Left lung (tissue), 14 donors: ENCODE measurements at places on chromosomes 5 and 9. TPM values are rescaled to one million over a fixed set of nuclear protein-coding genes. Genes with fewer than 3 reads are reported as not detected.
A peak's percentile ranks its signal among the peaks of the same experiment; 100 is the strongest.

DNA sequence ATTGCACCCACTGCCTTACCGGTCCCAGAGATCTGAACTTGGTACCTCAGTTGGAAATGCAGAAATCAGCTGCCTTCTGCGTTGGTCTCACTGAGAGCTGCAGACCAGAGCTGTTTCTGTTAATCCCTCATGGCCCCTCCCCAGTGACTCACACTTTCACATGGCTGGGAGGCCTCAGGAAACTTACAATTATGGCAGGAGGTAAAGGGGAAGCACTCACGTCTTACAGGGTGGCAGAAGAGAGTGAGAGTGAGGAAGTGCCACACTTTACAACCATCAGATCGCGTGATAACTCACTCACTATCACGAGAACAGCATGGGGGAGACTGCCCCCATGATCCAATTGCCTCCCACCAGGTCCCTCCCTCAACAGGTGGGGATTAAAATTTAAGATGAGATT, 648.5 kb downstream of the MTRR start:
- no peak for DNase-seq

DNA sequence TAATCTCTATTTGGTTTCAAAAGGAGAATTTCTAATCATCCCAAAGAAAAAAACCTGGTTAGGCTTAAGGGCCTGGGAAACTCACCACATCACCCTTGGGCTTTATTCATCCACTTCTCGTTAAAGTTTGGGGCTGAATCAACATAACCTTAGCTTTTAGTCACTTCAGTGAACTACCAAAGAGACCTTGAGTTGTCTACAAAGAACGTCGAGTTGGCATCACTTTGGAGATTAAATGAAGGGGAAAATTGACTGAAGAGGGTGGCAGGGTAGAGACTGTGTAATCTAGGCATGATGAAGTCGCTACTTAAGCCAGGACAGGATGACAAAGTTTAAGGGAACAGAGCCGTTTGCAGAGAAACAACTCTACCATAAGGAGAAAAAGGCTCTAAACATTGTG, 341.4 kb downstream of the RAB3C start:
- no peak for DNase-seq

DNA sequence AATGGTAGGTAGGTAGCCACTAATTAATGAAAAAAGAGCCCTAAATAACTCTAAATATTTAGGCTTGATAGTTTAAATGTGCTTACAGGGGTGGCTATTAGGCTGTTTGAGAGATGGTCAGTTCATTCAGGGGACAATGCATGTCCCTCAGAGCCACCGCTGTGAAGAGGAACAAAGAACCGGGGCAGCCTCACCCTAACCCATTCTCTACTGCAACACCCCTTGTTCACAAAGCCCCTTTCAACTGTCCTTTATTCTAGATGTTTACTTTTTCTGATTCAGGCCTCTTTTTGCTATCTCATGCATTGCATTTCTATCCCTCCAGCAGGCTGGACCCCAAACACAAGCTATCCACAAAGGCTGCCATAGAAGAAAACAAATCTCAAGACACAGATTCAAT, 906.7 kb downstream of the NR2F1-AS1 start:
- DNase-seq = no peak

GRCh38 chr9:127035423-127035822, 87.0 kb downstream of the ANGPTL2 start:
- DNase-seq = no peak

The NLN gene
- 18.0 TPM for total RNA-seq

The C9orf153 gene
- total RNA-seq = 0.41 TPM

DNA sequence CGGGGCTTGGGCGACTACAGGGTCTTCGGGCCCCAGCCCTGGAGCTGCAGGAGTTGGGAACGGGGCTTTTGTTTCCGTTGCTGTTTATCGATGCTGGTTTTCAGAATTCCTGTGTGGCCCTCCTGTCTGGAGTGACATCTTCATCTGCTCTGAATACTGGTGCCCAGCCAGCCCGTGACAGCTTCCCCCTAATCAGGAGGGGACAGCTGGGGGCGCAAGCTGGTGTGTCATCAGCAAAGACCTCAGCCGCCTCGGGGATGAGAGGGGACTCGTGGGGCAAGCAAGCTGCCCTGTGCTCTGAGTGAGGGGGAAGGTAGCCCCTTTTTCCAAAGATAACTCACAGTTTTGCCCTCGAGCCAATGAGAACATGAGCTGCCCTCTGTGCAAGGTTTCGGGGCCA, 110.7 kb downstream of the RXRA start:
- DNase-seq = no peak

GRCh38 chr9:30711591-30711990, 1672.9 kb upstream of the ACO1 start:
- DNase-seq = no peak

- no peak for DNase-seq
Observed at GRCh38 chr9:33127881-33128280, 39.3 kb downstream of the B4GALT1 start.

- no peak for DNase-seq
Observed at GRCh38 chr9:69250681-69251080, 74.3 kb upstream of the ENTREP1 start.

The CER1 gene
- not detected for total RNA-seq

The SDHA gene
- 101 TPM for total RNA-seq

The RGS3 gene
- 96.9 TPM for total RNA-seq

The RASGEF1C gene
- total RNA-seq = not detected

DNA sequence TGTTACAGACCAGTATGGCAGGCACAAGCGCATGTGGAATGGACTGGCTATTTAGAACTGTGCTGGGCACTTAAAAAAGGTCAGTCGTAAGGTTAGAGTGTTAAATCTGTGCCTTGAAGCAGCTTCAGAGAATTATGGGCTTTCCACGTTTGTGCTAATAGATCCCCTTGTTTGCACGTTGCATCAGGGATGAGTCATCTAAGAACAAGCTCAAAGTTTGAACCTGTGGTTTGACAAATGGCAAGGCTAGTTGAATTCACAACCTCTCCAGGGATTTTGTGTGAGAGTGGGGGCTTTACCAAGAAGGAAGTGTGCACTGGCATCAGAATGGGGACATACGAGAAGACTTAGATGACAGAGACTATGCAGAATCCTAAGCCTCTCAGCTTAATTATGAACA, 249.6 kb downstream of the IRX1 start:
- DNase-seq = no peak

DNA sequence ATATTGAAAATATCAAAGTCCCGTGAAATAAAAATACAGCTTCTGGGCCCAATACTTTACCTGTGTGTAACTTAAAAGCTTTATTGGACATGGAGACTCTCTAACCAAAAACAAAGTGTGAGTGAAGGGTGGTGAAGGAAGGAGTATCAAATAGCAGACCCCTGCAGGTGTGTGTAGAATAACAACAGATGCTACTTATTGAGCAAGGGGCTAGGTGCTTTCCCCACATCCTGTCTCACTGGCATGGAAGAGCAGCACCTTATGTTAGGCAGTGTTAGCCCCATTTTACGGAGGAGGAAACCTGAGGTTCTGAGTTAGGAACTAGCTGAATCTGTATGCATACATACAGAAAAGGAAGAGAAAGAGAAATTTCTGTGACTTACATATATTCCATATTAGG, 21.8 kb downstream of the SLIT3 start:
- no peak for DNase-seq

The PCA3 gene
- not detected for total RNA-seq

GRCh38 chr5:33576726-33577590, 136.2 kb downstream of the TARS1 start:
- no peak for DNase-seq

DNA sequence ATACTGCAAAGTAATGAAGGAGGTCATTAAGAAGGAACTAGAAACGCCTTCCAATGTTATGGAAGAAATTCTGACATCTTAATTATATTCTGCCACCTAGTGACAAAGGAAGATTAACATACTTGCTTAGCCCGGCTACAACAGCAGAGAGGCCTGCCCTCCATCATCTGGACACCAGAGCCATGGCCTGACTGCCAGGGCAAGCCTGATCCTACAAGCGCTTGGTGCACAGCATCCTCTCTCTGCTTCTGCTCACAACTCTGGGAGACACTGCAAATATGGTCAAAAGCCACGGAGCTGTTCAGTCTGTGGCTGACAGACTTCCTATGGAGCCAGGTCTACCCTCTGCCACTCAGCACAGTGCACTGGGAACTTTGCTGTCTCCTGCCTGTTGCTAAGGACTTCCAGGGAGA, 87.3 kb upstream of the SLC44A1 start:
- DNase-seq = peak; percentile 76

DNA sequence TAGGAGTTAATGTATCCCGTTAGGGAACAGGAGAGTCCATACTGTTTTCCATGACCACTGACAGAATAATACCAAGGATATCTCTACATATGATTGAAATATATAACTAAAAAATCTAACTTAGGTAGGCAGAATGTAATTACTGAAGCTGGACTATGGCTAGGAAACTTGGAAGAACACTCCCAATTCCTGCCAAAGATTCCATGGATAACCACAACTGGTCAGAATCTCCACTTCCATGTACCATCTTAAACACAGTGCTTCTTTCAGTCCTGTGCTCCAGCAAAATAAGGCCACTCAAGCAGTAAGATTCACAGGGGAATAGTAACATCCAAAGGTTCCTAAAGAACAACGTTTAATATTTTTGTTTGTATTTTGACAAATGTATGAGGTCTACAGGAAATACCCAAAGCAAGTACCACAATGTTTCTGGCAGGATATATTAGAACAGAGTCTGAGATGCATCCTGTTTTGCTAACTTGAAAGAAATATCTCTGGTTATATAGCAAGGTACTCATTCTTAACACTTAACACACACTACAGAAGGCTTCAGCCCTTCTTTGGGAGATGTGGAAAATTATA, 295.0 kb downstream of the ADAMTS6 start:
- no peak for DNase-seq

DNA sequence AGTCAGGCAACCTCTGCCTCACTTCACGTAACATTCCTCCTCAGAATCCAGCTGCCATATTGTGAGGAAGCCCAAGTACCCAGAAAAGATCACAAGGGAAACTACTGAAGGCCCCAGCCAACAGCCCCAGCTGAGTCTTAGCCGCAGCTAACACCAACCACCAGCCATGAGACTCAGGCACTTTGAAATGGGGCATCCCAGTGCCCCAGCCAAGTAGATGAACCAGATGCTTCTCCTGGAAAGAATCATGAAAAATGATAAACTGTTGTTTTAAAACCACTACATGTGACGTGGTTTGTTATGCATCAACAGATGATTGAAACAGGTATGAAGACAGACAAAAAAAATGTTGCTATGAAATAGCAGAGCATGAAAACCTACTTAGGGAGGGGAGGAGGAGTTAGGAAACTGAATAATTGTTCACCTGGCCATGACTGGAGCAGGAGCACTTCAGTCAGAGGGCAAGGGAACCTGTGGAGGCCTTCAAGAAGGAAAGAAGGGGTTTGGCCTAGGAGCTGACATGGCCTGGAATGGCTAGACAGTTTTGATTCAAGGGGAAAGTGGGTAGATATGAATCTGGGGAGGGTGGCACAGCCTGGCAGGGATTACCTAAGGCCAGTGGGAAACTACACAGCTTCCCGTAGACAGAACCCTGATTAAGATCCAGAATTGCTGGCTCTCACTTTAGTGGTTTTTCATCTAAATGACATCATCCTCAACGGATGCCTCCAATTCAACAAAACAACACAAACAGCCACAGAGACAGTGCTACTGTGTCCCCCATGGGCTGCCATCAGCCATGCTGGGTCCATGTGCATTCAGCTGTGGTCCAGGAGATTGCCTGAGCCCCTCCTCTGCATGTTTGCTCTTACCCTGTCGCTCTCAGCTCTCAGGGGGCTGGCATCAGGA, 211.6 kb downstream of the SYK start:
- no peak for DNase-seq
